ENCODE measurements at places on chromosomes 16 and 17. TPM values are rescaled to one million over a fixed set of nuclear protein-coding genes. Genes with fewer than 3 reads are reported as not detected.
A peak's percentile ranks its signal among the peaks of the same experiment; 100 is the strongest.

GRCh38 chr16:30923554-30924075 is at the start of gene FBXL19:
Gene FBXL19 (plus strand): TSS chr16:30923572. CDS start chr16:30925755, 2,183 bp downstream.
- peak within 1 kb of the TSS; percentile 93 for H3K27ac ChIP-seq
- no peaks in the 10 kb centered on the region for H3K27me3 ChIP-seq
- DNase-seq = no peak

GRCh38 chr17:62718429-62718828 is 89.7 kb downstream of the MARCHF10 start:
- no peak for DNase-seq
- no peak overlapping the region for H3K4me3 ChIP-seq
- H3K36me3 ChIP-seq = no peaks in the 10 kb centered on the region
- no peaks in the 10 kb centered on the region for H3K27me3 ChIP-seq
- no peaks in the 10 kb centered on the region for H3K4me1 ChIP-seq

DNA sequence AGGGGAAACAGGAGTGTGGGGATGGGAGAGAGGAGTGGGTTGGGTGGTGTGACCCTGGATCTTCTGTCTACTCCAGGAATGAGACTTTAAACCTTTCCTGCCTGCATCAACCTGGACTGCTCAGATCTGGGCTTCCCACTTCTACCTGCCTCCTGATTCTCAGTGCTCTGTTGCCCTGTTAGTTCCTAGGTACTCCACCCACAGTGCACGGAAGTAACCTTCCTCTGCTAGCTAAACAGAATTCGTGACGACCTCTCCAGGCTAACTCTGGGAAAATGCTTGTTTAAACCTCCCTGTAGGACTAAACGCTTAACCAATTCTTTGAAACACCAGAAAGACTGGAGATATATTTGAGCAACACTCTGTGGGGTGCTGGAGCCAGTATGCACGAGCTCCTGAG is 83.4 kb upstream of the CLEC3A start:
- no peak for DNase-seq
- H3K4me1 ChIP-seq = no peaks in the 10 kb centered on the region
- H3K27me3 ChIP-seq = peaks cover 4% of the 10 kb centered on the region

GRCh38 chr17:48587276-48588073 is 2.6 kb downstream of the HOXB3 start:
- H3K27me3 ChIP-seq = peaks cover 74% of the 10 kb centered on the region
- H3K27ac ChIP-seq = no peak overlapping the region
- no peaks in the 10 kb centered on the region for H3K36me3 ChIP-seq
- H3K4me1 ChIP-seq = peaks cover 7% of the 10 kb centered on the region

GRCh38 chr16:75309899-75310430 is 58.5 kb upstream of the BCAR1 start:
- no peaks in the 10 kb centered on the region for H3K27me3 ChIP-seq
- DNase-seq = no peak
- H3K36me3 ChIP-seq = no peaks in the 10 kb centered on the region

DNA sequence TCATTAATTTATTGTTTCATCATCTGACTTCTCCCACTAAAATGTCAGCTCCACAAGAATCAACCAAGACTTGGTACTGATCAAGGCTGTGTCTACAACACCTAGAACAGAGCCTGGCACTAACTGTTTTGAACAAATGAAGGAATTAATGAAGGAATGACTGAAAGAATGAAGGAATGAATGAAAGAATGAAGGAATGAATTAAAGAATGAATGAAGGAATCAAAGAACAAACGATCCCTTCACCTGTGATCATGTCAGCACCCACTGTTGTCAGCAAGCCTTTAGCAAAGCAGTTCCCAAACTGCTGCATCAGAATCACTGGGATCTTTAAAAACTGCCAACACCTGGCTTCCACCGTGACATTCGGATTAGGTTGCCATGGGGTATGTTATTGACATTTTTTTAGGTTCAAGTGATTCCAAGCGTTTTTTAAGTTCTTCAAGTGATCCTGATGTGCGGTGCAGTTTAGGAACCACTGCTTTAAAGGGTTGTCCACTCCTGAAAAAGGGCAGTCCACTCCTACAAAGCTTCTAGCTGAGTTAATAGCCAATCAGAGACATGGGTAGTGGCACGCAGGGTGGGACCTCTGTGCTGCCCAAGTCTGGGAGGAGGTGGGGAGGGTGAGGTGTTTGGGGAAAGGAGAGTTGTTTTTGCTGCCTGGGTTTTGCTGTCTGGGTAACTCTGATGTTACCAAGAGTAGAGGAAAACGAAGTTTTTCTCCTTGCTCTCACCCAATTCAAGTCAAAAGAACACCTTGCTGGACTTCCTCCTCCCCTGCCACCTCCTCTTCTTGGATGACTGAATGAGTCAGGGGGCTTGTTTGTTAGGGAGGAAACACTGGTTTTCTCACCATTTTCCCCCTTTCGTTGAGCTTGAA is 89.7 kb downstream of the RAB11FIP4 start:
- H3K27me3 ChIP-seq = peaks cover 3% of the 10 kb centered on the region
- no peak overlapping the region for H3K27ac ChIP-seq
- no peak overlapping the region for H3K4me3 ChIP-seq
- no peaks in the 10 kb centered on the region for H3K36me3 ChIP-seq
- DNase-seq = no peak

- H3K4me1 ChIP-seq = no peaks in the 10 kb centered on the region
- no peak for DNase-seq
- H3K27ac ChIP-seq = no peak overlapping the region
- H3K4me3 ChIP-seq = no peak overlapping the region
- H3K36me3 ChIP-seq = no peaks in the 10 kb centered on the region
These were observed 8.8 kb downstream of the GRIN2C start for GRCh38 chr17:74850914-74851313.

- no peaks in the 10 kb centered on the region for H3K27me3 ChIP-seq
- peaks cover 27% of the 10 kb centered on the region for H3K36me3 ChIP-seq
These were observed 729 bp downstream of the DDX28 start for GRCh38 chr16:68022278-68022727.

- no peak overlapping the region for H3K27ac ChIP-seq
- no peaks in the 10 kb centered on the region for H3K36me3 ChIP-seq
- H3K4me1 ChIP-seq = peaks cover 11% of the 10 kb centered on the region
- H3K4me3 ChIP-seq = peak overlapping the region; percentile 46
- peaks cover 28% of the 10 kb centered on the region for H3K27me3 ChIP-seq
These were observed 48.5 kb downstream of the IRF8 start for GRCh38 chr16:85947230-85948137.

DNA sequence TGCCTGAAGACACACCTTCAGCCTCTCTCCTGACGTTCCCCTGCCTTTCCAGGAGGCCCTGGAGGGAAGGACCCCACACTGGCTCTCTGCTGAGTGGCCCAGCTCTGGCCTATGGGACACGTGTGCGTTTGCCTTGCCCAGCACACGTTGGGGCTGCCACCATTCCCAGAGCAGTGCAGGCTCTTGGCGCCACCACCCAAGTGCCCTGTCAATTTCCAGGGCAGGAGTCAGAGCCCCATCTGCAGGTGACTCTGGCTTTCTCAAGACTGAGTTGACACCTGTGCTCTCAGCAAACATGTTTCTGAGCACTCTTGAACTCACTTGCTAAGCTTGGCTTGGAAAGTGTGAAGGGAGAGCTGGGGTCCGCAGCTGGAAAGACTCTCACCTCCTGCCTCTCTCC is 4.7 kb upstream of the IRF8 start:
- no peak overlapping the region for H3K4me3 ChIP-seq
- H3K36me3 ChIP-seq = no peaks in the 10 kb centered on the region
- peaks cover 9% of the 10 kb centered on the region for H3K27me3 ChIP-seq
- DNase-seq = no peak
- peaks cover 13% of the 10 kb centered on the region for H3K4me1 ChIP-seq
- H3K27ac ChIP-seq = no peak overlapping the region

DNA sequence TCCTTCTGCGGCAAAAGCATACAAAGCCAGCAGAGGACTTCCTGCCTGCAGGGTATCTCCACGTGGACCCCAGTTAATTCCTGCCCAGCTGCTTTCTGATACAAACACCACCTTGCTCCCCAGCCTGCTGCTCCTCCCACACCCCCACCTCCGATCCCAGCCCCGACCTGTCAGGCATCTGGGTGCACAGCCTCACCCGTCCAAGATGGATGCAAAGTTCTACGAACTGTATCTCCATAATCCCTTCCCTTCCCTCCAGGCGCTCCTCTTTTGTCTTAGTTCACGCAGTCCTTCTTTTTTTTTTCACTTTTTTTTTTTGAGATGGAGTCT is 15.6 kb upstream of the FOXJ1 start:
- peaks cover 37% of the 10 kb centered on the region for H3K4me1 ChIP-seq
- no peak overlapping the region for H3K4me3 ChIP-seq
- no peak for DNase-seq
- H3K36me3 ChIP-seq = peaks cover 9% of the 10 kb centered on the region
- H3K27me3 ChIP-seq = no peaks in the 10 kb centered on the region

DNA sequence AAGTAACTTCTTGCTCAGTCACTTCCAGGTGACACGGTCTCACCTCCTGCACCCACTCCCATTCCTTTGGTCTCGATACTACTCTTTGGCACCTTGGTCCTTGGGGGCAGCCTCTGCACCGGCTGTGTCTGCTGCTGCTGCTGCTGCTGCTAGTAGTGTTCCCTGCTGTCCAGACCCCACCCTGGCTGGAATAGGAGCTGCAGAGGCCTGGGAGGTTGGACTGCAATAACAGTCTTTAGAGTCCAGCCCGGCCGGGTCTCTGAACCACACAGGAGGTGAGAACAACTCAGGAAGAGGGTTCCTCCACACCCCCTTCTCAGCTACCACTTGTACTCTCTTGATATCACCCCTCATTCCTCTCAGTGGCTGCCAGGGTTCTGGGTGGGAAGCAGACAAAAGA is 231.1 kb upstream of the NLRP1 start:
- no peaks in the 10 kb centered on the region for H3K4me1 ChIP-seq
- H3K36me3 ChIP-seq = no peaks in the 10 kb centered on the region
- H3K27ac ChIP-seq = no peak overlapping the region
- H3K27me3 ChIP-seq = peaks cover 31% of the 10 kb centered on the region
- no peak for DNase-seq

- peaks cover 10% of the 10 kb centered on the region for H3K36me3 ChIP-seq
- no peak for DNase-seq
- H3K27ac ChIP-seq = no peak overlapping the region
- no peaks in the 10 kb centered on the region for H3K4me1 ChIP-seq
- H3K27me3 ChIP-seq = no peaks in the 10 kb centered on the region
These were observed 643 bp downstream of the HIGD1B start for GRCh38 chr17:44848257-44848795.

GRCh38 chr17:59001158-59001814 is 105.4 kb downstream of the TRIM37 start:
- no peaks in the 10 kb centered on the region for H3K27me3 ChIP-seq
- peak overlapping the region; percentile 29 for H3K4me3 ChIP-seq
- peak; percentile 62 for DNase-seq
- H3K4me1 ChIP-seq = peaks cover 13% of the 10 kb centered on the region
- H3K27ac ChIP-seq = peak overlapping the region; percentile 83

GRCh38 chr16:77758046-77758445 is 30.3 kb upstream of the VAT1L start:
- DNase-seq = no peak
- H3K4me3 ChIP-seq = no peak overlapping the region
- no peak overlapping the region for H3K27ac ChIP-seq
- H3K4me1 ChIP-seq = no peaks in the 10 kb centered on the region

- no peak overlapping the region for H3K4me3 ChIP-seq
- H3K36me3 ChIP-seq = no peaks in the 10 kb centered on the region
- no peak for DNase-seq
- H3K27me3 ChIP-seq = peaks cover 5% of the 10 kb centered on the region
- no peaks in the 10 kb centered on the region for H3K4me1 ChIP-seq
These were observed 147.2 kb downstream of the UTP18 start for GRCh38 chr17:51407576-51407975.

GRCh38 chr16:68450741-68451255 is 2.5 kb upstream of the SMPD3 start:
- peaks cover 8% of the 10 kb centered on the region for H3K27me3 ChIP-seq
- no peaks in the 10 kb centered on the region for H3K36me3 ChIP-seq
- H3K4me3 ChIP-seq = no peak overlapping the region
- no peak overlapping the region for H3K27ac ChIP-seq
- no peak for DNase-seq

SPNS3 gene
- total RNA-seq = 4.9 TPM

GRB7 gene
- total RNA-seq = 0.30 TPM

HSPB9 gene
- not detected for total RNA-seq

CBX2 gene
- total RNA-seq = 0.79 TPM

CACNG1 gene
- total RNA-seq = not detected

LRRC37A gene
- total RNA-seq = 1.9 TPM

SHBG gene
- not detected for total RNA-seq

C16orf89 gene
- total RNA-seq = not detected

PRR35 gene
- not detected for total RNA-seq

WSCD1 gene
- total RNA-seq = 0.09 TPM

SLC38A8 gene
- not detected for total RNA-seq

All from T-cell (primary cell).